Stimulated activated CD4-positive, alpha-beta T cell treated with anti-CD3 and anti-CD28 coated beads, Interleukin-15, amount 100 ng/mL, for 24 hours (primary cell): ENCODE measurements at places on chromosomes 3 and 15.

- no peak for DNase-seq
Measured at GRCh38 chr15:90496791-90497190, 32.9 kb upstream of the CRTC3 start.

- DNase-seq: no peak
Measured at GRCh38 chr3:123008840-123009239, 18.7 kb downstream of the SEMA5B start.

DNA sequence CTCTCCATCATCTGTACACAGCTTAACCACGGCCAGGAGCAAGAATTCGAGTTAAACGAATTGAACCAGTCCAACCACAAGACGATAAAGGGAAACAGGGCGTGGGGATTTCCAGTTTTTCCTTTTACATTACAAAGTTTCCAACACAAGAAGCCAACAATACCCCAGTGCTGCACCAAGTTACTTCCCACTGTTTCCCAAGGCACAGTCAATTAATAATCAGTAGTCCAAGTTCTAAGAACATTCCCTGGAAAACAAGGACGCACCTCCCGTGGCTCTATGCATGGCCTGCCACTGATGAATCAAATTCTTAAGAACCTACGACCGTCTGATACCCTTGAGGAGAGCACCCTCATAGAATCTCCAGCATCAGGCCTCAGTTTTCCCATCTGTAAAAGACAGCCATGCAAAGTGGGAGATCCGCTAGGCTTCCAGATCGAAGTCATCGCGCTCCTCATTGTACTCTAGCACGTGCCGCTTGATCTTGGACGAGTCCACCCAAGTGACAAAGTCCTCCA, 774 bp downstream of the IMP3 start:
- DNase-seq: peak; percentile 27

DNA sequence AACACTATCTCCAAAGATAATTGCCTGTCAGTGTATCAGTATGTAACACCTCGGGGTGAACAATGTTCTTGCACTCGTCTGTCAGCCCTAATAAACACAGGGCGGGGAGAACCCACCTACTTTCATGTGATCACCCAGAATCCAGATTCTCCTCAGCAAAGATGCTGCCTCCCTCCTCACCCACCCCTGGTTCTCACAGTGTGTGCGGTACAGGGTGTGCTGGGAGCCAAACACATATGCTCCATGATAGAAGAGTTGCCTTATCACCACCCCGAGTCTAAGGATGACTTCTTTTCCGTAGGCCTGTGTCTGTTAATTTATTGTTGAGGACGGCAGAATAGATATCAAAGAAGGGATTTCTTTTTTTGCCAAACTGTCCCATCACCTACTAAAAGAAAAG, 206.1 kb downstream of the TLE3 start:
- DNase-seq: no peak

GRCh38 chr3:10366651-10367101, 45.8 kb upstream of the SEC13 start:
- DNase-seq: peak; percentile 78

DNA sequence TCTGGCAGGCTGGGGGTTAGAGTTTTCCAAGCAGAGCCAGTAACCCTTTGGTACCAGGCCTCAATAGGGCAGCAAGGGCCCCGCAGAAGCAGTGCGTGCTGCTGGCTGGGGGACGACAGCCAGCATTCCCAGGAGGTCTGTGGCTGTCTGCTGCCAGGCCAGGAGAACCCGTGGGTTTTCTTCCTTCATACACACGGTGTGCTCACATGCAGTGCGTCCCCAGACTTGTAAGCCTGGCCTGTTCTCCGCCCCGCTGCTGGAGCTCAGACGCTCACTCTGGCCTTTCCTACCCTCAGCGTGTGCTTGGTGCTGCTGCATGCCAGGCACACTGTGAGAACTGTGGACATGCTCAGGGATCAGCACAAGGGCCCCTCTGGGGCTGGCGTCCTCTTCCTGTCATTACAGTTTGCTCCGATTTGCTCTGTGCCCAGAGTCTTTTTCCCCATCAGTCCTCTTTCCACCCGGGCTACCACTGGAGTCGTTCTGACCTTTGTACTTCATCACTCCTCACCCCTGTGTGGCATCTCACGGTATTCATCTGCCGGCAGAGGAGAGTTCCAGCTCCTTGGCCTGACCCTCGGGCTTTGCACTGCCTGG, 149.5 kb downstream of the DNAJB8 start:
- DNase-seq: no peak

DNA sequence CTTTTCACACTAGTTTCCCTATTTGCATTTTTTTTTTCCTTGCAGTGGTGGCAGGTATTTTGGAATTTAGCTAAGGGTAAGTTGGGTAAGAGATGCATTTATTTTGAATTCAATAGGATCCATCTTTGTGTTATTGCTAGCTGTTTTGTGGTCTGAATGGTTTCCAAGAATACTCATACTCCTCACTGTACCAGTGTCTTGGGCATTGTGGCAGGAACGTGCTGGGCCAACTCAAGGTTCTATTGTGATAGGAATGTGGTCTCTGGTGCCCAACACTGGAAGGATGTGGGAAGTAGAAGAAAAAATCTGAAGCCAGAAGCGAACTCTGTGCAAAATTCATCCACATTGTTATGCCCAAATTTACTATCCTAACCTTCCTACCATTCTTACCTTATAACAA, 135.6 kb downstream of the RBMS3 start:
- no peak for DNase-seq

DNA sequence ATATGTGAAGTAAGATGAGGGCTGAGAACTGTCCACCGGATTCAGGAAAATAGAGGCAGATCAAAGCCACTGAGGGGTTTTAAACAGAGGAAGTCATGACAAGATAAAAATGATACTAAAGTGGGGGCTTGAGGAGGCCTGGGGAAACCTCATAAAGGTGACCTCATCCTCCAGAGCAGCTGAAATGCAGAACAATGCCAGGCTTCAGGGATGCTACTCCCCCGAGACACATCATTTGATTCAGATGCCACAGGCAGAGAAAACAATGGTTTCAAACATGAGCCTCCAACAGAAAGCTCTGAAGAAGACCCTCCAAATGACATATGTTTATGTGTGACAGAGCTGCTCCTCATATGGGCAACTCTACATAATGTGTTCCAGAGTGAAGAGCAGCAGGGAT, 6.4 kb downstream of the CFAP20DC start:
- DNase-seq: no peak

DNA sequence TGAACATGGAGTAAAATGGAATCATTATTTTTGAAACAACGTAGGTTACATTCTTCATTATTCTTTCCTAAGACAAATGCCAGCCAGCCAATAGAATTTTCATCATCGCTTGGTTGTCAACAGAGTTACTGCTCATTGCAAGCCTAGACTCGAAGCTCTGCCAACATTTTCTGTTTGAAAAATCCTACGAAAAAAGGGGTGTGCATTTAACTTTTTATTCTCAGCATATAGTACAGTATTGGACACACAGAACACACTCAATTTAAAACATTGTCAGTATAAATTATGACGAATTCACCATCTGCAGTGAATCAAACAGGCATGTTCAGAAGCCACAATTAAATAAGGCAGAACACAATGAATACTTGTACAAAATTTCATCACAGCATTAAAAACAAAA, 232.1 kb downstream of the NR1D2 start:
- no peak for DNase-seq

DNA sequence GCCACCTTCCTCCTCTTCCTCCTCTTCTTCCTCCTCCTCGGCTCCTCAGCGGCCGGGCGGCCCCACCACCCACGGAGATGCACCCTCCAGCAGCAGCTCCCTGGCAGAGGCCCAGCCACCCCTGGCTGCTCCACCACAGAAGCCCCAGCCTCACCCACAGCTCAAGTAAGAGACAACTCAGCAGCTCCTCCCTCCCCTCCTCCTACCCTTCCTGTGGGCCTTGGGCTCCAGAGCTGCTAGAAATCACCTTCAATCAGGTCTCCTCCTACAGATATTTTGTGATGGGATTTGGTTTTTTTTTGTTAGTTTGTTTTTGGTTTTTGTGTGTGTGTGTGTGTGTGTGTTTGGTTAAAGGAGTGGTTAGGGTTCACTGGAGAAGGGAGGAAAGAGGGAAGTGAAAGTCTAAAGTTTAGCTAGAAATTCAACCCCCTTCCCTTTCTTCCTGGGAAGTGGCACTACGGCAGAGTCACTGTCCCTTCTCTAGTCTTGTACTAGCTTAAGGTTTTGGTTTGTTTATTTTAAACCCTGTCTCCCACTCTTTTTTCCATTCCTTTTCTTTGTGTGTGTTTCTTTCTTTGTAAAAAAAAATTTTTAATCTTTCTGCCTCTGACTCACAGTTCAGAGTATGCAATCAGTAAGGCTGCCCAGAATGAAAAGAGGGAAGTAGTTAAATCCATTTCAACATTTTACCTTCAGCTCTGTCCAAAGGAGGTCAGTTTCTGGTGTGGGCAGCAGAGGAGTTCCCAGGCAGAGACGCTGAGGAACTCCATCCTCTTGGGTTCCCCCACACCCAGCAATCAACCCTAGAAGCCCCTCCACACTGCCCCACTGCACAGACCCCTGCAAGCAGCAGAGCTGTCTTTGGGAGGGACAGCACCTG, 29.0 kb upstream of the TIMP4 start:
- peak; percentile 88 for DNase-seq

DNA sequence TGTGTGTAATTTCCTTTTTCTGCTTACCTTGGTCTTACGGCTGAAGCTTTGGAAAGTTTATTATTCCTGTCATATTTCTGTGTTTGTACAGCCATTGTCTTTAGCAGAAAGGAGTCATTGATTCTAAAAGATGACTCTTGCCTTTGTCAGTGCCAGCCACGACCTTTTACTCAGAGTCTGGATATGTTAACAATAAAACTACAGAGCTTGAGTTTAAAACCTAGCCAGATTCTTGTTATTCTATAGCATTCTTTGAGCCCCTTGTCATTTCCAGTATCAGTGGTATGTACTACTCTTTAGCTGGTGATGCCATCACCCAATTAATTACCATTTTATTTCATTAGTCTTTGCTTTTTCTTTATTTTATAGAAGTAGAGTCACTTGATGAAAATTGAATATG, 142.4 kb downstream of the TCF12 start:
- no peak for DNase-seq

DNA sequence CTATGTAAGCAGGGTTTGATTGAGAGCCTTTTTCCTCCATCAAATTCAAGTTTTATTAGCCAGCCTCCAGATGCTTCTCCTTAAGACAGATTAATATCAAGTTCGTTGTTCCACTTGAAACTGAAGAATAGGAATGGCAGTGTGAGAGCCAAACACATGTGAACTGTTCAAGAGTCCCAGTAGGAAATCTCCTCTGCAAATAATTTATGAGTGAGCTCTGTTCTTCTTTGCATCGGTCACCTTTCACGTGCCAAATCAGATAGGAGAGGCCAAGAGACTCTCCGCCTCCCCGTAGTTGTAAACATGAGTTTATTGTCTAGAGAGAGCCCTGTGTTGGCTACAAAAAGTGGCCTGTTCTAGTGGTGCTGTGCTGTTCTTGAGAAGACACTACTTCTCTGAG, 372.1 kb upstream of the NR2F2 start:
- no peak for DNase-seq

GRCh38 chr3:154764856-154765640, 315.1 kb upstream of the MME start:
- no peak for DNase-seq

DNA sequence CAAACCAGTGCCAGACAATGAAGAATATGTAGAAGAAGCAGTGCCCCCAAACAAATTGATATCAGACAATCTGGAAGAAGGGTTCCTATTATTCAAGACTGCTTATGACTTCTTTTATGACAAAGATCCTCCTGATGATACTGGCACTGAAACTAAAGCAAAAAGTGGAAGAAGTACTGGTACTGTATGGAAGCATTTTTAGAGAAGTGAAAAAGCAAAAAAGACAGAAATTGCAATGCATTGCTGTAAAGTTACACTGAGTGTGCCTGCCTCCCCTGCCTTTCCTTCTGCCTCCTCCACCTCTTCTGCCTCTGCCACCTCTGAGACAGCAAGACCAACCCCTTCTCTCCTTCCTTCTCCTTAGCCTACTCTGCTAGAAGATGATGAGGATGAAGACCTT, 167.6 kb downstream of the PLCL2 start:
- DNase-seq: no peak

GRCh38 chr3:35120026-35120425, 519.3 kb upstream of the ARPP21 start:
- DNase-seq: no peak

DNA sequence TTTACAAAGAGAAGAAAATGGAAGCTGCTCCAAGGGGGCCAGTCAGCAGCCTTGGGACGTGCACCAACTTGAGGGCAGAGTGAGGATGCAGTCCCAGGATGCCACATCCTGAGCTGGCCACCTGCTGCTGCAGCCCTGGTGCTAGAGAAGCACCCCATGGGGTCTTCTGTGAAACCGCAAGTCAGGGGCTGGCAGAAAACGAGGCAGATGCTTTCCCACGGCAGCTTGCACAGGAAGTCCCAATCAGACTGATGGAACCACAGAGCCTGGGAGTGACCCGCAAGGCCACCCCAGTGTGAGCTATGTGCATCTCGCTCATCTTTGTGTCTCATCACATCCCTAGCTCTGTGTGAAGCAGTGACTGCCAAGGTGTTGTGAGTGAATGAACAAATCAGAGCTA, 76.5 kb downstream of the NUP210 start:
- DNase-seq: no peak

DNA sequence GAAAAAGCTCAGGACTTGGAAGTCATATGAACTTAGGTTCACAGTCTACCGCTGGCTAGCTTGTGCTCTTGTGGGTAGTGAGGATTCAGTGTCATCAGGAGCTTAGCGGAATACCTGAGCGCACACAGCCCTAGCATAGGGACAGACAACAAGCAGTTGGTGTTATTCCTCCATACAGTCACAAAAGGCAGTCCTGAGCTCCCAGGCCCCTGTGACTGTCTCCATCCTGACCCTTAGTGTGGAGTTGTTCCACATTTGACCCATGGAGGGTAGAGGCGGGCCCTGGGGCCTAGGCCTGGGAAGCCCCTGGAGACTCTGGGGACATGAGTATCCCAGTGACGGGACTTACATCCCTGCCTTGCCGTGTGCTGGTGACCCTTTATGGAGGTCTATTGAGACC, 131.5 kb upstream of the PLXNA1 start:
- no peak for DNase-seq

- DNase-seq: no peak
Measured at GRCh38 chr15:56598991-56599390, 134.1 kb upstream of the MNS1 start.

- DNase-seq: no peak
Measured at GRCh38 chr15:59407946-59408345, 30.0 kb upstream of the FAM81A start.

DNA sequence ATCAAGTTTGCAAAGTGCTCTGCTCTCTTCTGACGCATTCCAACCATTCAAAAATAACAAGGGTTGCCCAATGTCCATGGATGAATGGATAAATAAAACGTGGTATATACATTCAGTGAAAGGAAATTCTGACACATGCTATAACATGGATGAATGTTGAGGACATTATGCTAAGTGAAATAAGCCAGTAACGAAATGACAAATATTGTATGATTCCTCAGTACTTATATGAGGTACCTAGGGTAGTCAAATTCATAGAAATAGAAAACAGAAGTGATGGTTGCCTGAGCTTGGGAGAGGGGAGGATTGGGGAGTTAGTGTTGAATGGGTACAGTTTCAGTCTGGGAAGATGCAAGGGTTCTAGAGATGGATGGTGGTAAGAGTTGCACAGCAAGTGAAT, 33.9 kb downstream of the SH3BP5 start:
- DNase-seq: no peak
